ENCODE measurements at places on chromosomes 5 and 9.

DNA sequence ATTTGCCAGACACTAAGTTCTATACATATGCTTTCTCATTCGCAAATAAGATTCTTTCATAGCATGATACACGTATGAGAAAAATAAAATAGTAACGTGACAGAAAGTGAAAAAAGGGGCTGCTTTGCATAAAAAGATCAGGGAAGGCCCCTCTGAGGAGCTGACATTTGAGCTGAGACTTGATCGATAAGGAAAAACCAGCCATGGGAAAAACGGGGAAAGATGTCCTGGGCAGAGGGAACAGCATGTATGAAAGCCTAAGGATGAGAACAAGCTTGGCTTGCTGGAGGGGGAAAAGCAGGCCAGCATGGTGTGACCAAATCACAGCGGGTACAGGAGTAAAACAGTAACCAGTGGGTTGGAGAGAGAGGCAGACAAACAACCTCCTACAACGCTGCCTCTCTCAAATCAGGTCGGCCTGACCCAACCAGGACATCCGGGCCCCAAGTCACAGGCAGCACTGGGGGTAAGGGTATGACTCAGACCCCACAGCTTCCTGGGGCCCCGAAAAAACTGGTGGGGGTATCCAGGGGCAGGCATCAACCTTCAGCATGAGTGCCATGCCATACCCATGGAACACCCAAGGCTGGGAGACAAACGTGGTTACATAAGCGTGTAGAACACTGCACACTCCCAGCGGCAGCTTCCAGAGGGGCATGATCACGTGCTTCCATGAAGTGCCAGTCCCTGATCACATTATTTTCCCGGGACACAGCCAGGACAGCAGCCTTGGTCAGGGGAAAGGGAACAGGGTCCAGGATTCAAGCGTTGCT is 2.2 kb downstream of the TNIP1 start:
- ATAC-seq, result no peak

DNA sequence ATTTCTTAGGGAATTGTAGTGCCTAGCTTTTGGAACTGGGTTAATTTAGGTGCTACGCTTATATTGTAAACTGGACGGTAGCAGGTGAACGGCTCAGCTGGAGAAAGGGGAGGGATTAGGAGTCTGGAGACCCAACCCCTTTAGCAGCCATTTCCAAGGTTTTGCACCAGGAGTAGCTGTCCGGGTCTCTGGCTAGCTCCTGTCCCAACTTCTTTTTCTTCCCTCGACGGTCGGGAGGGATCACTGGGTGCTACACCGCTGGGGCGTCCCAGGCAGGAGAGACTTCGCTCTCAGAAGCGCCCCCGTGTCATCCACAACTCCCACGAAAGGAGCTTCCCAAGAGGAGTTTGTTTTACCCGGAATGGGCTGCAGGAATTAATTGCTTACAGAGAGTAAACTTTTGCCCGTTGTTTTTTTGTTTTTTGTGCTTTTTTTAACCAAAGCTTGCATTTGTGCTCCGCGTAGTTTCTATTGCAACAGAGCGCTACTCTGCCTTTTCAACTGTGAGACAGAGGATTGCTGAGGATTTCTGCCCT is 1640.9 kb upstream of the C9orf72 start:
- ATAC-seq, result peak; percentile 68

- peak; percentile 90 for ATAC-seq
Measured at GRCh38 chr5:14457476-14457875, 124.1 kb upstream of the OTULINL start.

DNA sequence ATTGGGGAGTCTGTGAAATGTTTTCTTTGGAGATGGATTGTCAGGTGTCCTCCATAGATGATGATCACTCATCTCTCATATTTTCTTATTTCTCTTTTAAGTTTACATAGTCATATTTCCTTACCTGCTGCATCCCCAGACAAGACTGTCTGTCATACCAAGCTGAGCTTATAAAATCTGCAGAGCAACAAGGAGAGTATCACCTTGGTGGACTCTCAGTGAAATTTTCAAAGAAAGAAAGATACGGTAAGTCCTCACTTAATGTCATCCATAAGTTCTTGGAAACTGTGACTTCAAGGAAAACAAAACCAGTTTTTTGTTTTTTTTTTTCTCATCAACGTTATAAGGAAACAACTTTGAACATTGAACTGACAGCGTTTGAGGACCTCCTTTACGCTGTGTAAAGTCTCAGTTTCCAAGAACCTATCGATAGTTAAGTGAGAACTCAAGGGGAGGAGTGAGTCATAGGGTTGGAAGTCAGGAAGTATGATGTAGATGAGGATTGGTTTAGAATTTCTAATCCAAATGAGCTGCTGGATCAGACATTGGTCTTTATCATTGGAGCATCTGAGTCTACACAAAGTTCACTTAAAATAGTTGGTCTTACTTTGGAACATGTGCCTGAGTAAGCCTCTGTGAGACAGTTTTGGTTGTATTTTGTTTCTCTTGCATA is 45.5 kb downstream of the SPIN1 start:
- no peak for ATAC-seq

DNA sequence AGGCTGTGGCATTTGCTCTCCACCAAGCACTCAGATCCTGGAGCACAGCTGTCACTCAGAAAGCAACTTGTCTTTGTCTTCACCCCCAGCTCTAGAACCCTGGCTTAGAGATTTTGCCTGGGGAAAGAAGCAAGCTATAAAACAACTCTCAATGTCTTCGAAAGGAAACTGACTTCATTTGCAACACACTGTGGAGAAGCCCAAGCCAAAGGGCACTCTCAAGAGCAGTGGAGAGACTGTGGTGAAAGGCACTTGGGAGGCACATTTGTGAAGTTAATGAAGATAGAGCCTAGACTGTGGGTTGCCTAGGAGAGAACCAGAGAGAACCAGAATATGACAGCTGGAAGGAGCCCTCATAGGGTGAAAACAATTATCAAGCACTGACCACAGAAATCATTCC is 103.4 kb downstream of the CFAP95 start:
- no peak for ATAC-seq

GRCh38 chr5:83370957-83371356 is 100.6 kb upstream of the VCAN start:
- no peak for ATAC-seq

GRCh38 chr9:3972687-3973086 is 327.2 kb downstream of the GLIS3 start:
- ATAC-seq, result no peak

DNA sequence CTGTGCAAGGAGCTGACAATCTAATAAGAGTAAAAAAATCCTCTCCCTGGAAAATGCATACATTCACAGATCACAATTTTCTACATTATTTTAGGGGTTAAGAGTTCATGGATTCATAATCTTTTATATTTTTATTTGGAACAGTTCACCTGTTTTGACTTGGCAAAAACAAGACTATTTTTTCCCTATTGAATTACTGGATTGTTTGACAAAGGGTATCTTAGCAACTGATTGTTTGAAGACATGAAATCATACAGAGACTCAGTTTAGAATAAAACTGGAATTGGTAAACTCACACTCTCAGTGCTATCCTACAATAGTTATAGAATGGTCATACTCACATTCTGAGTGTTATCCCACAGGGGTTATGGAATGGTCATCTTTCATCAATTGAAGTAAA is 358.2 kb upstream of the PTGER4 start:
- no peak for ATAC-seq

GRCh38 chr9:14907360-14907685 is 2.9 kb downstream of the FREM1 start:
- no peak for ATAC-seq

GRCh38 chr9:117290856-117291622 is 123.8 kb downstream of the ASTN2 start:
- no peak for ATAC-seq

DNA sequence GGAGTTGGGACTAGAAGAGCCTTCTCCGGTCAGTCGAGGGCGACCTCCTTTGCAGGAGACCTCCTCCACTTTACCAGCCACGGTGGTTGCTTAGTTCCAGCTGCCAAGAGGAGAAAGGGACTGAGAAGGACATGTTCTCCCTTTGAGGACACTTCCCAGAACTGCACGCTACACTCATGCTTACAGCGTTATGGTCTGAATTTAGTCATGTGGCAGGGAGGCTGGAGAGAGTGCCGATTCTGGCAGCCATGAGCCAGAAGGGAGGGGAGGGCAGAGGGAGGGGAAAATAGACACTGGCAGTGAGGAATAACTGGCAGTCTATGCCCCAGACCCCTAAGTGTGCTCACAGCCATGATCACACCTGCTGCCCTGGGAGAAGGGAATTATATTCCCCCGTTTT is 47.8 kb downstream of the TSPAN17 start:
- peak; percentile 31 for ATAC-seq

DNA sequence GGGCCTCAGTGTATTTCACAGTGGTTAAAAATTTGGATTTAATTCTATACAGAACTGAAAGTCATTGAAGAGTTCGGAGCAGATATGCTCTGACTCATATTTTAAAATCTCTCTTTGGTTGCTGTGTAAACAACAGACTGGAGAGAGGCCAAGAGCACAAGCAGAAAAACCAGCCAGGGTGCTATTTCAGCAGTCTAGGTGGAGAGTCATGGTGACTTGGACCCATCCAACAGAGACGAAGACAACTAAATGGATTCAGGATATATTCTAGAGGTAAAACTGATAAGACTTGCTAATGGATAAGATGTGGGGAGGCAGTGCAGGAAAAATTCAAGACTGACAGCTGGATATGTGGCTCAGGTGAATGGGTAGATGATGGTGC is 168.9 kb downstream of the MAPKAP1 start:
- no peak for ATAC-seq

DNA sequence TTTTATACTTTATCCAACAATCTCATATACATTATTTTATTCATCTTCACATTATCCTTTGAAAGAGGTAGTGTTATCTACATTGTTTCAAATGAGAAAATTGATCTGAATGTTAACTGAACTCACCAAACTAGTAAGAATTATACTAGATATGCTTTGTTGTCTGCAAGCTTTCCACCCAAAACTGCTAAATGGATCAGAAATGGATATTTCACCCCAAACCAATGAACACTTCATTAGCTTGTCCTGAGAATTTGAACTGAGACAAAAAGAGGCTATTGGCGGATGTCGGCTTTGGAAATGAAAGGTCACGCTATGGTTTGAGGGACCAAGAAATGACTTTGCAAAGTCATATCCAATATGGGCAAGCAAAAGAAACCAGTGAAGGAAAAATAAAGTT is 201.9 kb upstream of the TRPM3 start:
- no peak for ATAC-seq

- no peak for ATAC-seq
Measured at GRCh38 chr5:31860726-31861433, 221.9 kb downstream of the PDZD2 start.

- ATAC-seq, result no peak
Measured at GRCh38 chr9:106675780-106676179, 187.2 kb upstream of the ZNF462 start.

DNA sequence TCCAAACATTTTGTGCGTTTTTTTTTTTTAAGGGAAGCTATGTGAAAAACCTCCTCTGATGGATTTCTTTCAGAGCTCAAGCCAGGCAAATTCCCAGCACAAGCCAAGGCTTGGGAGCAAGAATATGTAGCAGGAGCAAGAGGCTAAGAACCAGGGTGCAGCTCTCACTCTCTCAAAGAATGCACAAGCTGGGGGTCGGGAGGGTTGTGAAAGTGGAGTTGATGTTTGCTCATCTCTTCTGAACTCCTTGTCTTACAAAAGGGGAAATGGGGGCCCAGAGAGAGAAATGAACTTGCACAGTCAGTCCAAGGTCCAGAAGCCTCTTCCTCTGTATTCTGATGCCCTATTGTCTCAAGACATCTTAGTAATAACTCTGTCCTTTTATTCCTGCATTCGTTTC is 7.7 kb upstream of the TRAF1 start:
- no peak for ATAC-seq

GRCh38 chr9:107227774-107228173 is 55.3 kb upstream of the RAD23B start:
- peak; percentile 38 for ATAC-seq

GRCh38 chr9:70340572-70340971 is 73.9 kb downstream of the KLF9 start:
- ATAC-seq, result no peak

DNA sequence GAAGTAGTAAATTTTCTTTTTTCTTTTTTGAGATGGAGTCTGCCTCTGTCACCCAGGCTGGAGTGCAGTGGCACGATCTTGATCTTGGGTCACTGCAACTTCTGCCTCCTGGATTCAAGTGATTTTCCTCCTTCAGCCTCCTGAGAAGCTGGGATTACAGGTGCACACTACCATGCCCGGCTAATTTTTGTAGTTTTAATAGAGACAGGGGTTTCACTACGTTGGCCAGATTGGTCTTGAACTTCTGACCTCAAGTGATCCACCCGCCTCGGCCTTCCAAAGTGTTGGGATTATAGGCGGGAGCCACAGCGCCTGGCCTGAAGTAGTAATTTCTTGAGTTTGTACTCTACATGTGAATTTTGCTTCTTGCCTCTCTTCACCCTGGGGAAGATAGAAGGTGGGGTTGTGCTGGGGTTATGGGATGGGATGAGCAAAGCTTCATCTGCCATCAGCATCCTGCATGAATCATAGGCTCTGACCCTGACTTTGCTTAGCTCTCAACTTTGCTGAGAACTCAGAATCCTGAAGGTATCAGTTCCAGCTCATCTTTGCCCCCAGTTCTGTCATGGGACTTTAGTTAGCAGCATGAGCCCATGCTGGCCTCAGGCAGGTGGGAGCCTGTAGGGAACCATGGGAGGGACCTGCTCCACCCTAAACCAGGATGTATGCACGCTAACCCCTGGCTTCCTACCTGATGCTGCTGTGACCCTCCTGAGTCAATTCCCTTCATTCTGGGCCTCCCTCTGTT is 9.3 kb upstream of the CCL21 start:
- no peak for ATAC-seq

GRCh38 chr9:12416716-12417115 is 276.5 kb upstream of the TYRP1 start:
- no peak for ATAC-seq

DNA sequence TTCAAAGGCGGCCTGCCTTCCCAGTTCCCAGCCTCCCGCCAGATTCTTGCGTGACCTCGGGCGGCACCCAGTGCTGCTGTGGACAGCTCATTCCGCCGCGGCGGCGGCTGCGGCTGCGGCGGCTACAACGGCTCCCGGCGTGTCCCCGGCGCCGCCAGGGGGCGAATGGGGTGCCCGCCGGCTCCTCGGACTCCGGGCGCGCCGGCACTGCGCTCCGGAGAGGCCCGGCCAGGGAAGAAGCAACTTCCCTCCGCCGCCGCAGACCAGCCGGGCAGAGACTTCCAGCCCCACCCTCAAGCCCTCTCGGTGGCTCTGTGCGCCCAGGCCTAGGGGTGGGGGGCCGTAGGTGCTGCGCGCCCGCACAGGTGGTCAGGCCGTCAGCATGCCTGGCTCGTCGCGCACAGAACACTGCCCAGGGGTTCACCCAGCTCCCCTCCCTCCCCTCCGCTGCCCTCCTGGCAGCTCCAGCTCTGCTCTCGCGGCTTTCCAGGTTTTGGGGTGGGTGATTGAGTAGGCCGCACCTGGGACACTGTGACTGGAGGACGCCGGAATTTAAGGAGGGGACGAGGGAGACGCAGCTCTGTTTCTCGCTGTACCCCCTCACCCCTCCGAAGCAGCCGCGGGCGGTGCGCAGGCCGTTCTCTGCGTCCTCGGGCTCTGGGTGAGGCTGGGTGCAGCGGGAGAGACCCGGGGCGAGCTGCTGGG is 20.2 kb downstream of the IGIP start:
- peak; percentile 95 for ATAC-seq

GRCh38 chr5:89397096-89397495 is 514.1 kb upstream of the MEF2C start:
- ATAC-seq, result no peak

- no peak for ATAC-seq
Measured at GRCh38 chr9:84228130-84228720, 112.3 kb downstream of the SLC28A3 start.
